NCI-H146 (cell line): ENCODE measurements at places on chromosomes 6 and 20.

- no peak for DNase-seq
These were observed 416.6 kb downstream of the DHX35 start for GRCh38 chr20:39378776-39379175.

- DNase-seq = no peak
These were observed 85.3 kb upstream of the TIAM2 start for GRCh38 chr6:154909821-154910220.

DNA sequence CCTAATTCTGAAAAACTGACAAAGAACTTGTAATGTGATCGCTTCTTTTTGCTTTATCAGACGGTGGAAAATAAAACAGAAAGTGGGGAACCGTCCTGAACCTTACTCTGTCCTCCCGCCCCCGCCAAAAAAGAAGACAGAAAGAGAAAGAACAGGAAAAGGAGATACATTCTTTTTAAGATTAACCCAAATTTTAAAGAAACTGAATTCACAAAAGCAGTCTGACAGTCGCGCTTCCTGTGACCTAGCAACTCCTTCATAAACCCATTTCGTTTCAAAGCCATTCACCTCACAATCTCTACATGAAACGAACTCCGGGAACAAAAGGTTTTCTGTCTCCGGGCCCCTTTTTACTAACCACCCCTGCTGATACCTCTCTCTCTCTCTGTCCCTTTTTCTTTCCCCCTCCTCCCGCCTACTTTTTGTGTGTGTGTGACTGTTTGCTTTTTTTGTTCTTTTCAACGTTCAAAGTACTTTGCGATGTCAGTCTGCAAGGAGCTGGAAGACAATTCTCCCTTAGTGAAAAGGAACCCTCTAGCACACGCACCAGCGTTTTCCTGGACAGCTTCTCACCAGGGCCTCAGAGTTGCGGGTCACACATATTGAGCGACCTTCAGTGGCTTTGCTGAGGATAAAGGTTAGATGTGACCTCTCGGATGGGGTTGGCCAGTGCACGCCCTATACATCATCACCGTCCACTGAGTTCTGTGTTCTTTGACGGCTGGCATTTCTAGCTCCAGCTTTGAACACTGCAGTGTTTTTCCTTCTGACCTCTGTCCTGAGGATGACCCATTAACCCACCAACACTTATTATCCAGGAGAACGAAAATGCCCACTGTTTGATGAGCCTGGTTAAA is 530 bp upstream of the NEDD9 start:
- DNase-seq = peak; percentile 16

- no peak for DNase-seq
These were observed 18.2 kb downstream of the VTA1 start for GRCh38 chr6:142165227-142165626.
